ENCODE measurements at places on chromosomes 12 and 14. TPM values are rescaled to one million over a fixed set of nuclear protein-coding genes. Genes with fewer than 3 reads are reported as not detected.

KLRC3 gene
- not detected for total RNA-seq

ANKS1B gene
- 1.9 TPM for total RNA-seq

PTPN21 gene
- 16.4 TPM for total RNA-seq

GLIPR1L2 gene
- total RNA-seq, result 0.46 TPM

TFCP2 gene
- total RNA-seq, result 15.3 TPM

RHOJ gene
- total RNA-seq, result 5.0 TPM

TESPA1 gene
- not detected for total RNA-seq

EMC9 gene
- total RNA-seq, result 14.0 TPM

RPGRIP1 gene
- not detected for total RNA-seq

TAS2R42 gene
- total RNA-seq, result not detected

Measured in smooth muscle cell of the pulmonary artery (primary cell).